ENCODE measurements at places on chromosomes 7 and 10.

GRCh38 chr7:121406944-121407343 lies 10.8 kb upstream of the FAM3C start:
- DNase-seq, result no peak

DNA sequence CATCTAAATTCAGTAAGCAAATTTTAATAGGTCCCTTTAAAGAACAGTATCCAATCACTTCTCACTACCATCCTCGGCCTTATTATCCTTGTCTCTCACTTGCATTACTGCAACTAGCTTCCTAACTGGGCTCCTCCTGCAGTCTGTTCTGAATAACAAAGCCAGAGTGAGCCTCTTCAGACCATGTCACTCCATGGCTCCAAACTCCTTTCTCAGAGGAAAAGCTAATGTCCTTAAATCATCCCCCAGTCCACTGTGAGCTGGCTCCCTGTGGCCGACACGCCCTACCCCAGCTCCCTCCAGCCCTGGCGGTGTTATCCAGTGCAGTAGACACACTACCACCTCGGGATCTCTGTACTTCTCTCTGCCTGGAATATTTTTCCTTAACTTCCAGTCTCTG lies 80.0 kb downstream of the EPC1 start:
- DNase-seq, result no peak

DNA sequence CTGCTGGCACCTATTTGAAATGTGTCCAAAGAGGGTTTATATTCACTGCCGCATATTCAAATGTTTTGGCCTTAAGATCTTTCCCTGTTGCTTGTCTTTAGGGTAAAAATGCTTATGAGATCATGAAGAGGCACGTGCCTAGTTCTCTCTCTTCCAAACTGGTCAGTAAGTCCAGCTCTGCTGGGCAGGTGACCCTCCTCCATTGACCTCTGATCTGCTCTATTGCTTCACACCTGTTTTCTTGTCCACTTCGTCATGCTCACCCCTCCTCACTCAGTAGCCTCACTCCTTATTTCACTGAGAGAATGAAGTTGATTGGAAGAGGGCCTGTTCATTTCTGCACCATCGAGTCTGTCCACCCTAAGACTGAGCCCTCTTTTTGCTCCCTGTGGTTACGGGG lies 140.5 kb upstream of the COBL start:
- DNase-seq, result no peak

DNA sequence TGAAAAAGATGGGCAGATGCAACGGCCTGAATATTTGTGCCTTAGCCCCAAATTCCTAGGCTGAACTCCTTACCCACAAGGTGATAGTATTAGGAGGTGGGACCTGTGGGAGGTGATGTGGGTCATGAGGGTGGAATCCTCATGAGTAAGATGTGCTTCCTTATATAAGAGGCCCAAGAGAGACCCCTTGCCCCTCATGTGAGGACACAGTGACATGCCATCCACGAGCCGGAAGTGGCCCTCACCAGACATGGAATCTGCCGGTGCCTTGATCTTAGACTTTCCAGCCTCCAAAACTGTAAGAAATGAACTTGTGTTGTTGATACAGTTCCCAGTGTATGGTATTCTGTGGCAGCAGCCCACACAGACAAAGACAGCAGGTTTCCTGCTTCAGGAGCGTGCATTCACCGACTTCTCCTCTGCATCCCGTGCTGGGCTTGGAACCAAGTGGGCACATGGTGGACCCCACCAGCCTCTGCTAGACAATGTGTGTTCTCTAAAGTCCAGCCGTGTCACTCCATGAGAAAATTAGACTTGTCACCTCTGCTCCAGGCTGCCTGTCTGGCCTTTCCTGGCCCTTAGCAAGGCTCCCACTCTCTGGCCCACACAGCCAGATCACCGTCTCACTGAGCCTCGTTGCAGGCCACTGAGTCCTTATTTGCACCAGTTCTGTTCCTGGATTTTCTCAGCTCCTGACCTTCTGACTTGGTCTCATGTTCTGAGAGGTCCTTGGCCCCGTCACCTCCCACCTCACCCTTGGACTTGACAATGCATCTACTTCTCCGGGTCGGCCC lies 52.9 kb upstream of the CACUL1 start:
- DNase-seq, result no peak

DNA sequence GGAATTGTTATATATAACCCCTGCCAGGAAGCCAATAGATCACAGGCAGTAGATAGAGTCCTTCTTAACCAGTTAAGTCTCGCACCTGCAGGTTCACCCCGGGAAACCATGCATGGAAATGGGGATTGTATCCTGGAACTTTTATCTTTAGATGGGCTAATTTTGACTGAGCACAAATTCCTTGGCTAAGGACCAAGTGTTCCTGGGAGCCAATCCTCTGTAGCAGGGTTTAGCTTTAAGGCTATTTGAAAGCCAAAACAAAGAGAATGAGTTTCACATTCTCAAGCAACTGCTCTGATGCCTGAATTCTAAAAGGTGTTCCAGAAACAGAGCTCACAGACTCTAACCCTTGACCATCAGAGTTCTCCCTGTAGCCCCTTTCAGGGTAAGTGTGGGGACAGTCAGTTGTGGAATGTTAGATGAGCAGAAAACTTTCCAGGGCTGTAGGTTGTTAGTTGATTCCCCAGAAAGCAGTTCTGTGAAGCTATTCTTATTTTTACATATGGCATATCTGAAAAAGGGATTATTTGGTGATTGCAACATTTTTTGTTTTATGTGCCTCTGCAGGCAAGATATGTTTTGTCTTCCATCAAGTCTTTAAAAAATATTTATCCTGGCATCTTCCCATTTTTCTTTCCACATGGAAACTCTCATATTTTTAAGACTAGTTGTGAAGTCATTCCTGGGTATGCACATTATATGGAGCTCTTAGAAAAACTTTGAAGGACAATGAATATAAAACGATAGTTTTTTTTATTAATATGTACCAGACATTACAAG lies 16.2 kb upstream of the NPVF start:
- DNase-seq, result no peak

DNA sequence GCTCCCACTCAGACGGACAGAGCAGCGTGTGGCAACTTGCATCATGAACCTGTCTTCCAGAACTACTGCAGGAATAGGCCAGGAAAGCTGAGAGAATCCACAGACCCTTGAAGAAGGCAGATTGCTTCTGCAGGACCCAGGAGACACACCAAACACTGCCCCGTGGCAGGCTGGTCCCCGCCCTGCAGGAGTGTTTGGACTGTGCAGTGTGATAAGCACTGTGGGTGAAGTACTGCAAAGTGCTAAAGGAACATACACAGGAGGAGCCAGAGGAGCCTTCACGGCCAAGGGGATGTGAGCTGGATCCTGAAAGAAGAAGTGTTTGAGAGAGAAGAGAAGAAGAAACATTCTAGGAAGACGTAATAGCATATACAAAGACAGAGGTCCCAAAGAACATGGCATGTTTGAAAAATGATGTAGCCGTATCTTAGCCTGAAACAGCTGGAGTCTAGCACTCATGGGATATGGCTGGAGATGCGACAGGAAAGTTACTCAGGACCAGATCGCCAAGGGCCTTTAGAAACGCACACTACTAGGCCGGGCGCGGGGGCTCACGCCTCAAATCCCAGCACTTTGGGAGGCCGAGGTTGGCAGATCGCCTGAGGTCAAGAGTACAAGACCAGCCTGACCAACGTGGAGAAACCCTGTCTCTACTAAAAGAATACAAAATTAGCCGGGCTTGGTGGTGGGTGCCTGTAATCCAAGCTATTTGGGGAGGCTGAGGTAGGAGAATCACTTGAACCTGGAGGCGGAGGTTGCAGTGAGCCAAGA lies 96.9 kb upstream of the RHEB start:
- no peak for DNase-seq

GRCh38 chr10:98536551-98536950 lies 89.8 kb upstream of the HPS1 start:
- DNase-seq, result no peak

DNA sequence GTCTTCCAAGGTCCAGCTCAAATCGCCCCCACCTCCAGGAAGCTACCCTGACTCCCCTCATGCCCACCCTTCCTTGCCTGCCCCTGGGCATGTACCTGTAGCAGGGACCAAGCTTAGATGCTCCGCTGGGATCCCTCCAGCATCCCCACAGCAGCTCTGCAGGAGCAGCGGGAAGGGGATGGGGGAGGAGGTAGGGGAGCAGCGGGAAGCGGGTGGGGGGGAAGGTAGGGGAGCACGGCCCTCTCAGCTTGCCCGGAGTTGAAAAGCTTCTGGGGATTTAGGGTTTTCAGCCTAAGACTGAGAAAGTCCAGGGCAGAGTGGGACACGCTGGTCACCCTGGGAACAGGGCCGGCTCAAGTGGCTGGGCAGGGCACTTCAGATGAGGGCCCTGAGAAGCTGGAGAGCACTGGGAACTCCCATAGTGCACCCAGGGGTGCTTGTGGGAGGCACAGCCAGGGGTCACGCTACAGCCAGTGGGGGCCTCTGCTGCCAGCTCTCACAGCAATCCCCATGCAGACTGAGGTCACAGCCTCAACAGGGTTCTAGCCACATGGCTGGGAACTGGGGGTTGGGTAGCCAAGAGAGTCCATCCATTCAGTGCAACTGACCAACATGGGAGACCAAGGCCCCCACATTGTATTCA lies 13.4 kb downstream of the WDR86 start:
- DNase-seq, result no peak

DNA sequence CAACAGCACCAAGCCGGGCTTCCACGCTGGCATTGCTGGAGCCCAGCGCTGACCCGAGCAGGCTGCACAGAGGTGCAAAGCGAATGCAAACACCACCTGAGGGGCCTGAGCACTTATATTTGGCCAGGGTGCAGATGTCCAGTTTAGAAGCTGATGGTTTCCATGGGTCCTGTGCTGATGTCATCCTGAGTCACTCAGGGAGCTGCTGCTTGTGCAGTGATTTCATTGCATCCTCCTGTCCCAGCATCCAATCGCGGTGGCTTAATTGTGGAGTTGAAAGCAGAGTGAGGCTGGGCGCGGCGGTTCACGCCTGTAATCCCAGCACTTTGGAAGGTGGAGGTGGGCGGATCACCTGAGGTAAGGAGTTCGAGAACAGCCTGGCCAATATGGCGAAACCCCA lies 410.2 kb upstream of the KLF6 start:
- DNase-seq, result no peak

DNA sequence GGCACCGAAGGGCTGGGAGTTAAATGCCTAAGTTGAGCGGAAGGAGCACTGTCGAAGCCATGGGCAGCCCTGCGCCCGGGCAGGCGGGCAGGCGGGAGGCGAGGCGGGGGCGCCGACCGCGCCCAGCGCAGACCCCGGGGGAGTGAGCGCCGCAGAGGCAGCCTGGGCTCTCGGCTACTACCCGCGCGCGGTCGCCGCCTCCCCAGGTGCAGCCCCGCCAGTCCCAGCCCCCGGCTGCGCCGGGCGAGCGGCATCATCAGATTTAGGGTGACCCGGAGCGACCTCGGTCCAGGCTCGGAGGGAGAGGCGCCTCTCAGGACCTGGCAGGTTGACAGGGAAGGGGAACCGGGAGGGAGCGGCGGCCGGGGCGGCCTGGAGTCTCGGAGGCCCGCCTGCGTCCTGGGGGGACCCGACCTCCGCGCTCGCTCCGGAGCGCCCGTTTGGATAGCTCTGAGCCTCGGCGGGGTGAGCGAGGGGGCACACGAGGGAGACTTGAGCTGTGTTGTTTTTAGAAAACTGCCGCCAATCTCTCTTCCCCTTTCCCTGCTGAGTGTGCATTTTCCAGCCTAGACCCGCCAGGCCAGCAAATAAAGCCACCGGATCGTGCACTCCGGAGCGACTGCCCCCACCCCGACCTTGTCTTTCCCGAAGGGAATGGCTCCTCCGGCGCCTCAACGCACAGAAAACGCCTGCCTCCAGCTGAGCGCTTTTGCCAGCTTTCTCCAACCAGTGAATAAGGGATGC lies 2.3 kb upstream of the NRP1 start:
- DNase-seq, result peak; percentile 38

DNA sequence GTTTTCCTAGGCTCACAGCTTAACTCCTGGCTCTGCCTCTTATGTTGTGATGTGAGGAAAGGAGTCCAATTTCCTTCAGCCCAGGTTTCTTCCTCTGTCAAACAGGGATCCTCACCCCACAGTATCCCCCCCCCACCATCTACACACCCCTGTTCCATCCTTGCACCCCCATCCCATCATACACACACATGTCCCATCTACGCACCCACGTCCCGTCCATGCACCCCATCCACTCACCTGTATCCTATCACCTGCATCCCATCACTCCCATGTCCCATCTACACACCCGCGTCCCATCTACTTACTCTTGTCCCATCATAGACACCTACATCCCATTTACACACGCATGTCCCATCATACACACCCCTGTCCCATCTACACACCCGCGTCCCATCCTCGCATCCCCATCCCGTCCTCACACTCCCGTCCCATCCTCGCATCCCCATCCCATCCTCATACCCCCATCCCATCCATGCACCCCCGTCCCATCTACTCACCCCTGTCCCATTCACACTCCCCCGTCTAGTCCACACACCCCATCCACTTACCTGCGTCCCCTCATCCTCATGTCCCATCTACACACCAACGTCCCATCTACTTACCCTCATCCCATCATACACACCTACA lies 117.3 kb downstream of the TRRAP start:
- no peak for DNase-seq

DNA sequence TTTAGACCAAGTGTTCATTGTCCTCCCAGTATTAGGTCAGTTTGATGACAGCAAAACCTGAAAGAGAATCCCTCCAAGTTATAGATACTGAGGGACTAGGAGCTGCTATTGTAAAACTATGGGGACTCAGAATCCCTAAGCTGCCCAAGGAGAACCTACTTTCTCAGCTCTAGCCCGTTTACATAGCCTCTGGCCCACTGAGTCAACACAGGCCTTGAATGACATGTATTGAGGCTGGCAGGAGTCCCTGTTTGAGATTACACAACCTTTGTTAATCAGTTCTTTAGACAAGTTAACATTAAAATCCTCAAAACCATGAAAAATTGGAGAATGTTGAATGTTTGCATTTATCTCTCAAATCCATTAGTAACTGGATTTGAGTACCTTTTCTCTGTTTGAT lies 1079.0 kb downstream of the KCNMA1 start:
- no peak for DNase-seq

- DNase-seq, result no peak
These were observed 20.1 kb downstream of the GHRHR start for GRCh38 chr7:30983914-30984247.

DNA sequence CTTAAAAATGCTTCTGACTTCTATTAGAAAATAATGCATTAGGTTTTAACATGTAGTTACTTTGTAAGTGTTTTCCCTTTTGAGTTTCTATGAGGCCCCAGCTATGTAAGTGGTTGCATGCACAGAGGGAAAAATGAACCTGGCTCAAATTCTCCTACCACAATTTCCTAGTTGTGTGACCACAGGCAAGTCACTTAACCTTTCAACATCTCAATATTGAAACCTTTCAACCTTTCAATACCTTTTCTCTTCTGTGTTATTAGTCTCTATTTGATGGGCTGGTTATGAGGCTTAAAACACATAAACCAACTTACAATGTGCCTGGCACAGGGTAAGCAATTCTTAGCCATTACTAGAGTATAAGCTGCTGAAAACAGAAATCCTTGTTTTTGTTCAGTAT lies 203.0 kb downstream of the KCND2 start:
- no peak for DNase-seq

DNA sequence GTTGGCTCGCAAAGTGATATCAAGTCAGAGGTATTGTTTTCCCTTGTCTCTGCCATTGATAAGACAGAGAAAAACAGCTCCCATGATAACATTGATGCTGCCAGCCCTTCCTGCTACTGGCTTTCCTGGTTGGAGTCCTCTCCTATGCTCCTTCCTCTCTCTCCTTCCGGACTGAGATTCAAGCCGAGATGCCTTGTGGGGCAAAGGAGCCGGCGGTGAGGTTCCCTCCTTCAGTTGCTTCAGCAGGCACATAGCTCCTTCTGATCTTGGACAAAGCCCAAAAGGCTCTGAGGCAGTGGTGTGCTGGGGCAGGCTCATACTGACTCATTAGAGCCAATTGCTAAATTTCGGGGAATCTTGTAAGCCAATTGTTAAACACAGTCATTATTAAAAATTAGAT lies 8.8 kb upstream of the ZCCHC24 start:
- DNase-seq, result no peak

Data from globus pallidus (tissue), 1 donor.